Mammary epithelial cell (primary cell): ENCODE measurements at places on chromosomes 16 and 17. TPM values are rescaled to one million over a fixed set of nuclear protein-coding genes. Genes with fewer than 3 reads are reported as not detected.

KRTAP2-3 gene
- polyA plus RNA-seq, result 4.5 TPM

MBTPS1 gene
- 48.8 TPM for polyA plus RNA-seq

GRCh38 chr17:50013079-50013478 lies 18.1 kb upstream of the DLX3 start:
- no peak for DNase-seq

DNA sequence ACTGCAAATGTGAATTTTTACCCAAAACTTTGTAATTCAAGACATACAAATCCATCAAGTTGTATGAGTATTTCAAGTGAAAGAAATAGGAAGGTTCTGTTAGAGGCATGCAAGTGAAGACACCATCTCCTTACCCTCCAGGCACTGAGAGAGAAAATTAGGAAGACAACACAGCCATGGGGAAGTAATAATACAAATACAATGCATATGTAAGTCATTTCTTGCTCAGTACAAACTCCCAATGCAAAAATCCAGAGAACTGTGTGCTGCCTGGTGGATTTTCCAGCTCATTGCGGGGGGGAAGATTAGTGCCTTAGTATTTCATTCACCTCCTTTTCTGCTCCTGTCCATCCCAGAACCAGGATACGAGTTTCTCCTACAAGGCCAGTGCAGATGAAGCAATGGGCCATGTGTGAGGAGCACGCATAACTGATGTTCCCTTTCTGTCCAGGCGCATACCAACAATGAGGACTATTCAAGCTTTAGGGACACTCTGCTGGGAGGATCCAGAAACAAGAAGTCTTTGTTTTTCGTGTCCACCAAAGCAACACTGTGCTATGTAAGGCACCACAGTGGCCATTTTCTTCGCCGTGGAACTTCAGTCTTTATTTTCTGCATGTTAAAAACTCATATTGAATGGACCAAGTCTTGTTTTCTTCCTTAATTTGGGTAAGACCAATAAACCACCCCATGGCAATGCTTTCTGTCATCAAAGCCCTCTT lies 143.7 kb upstream of the RCVRN start:
- no peak for DNase-seq

GRCh38 chr16:67184453-67184994 lies 761 bp upstream of the MATCAP1 start:
- DNase-seq, result no peak

TBC1D28 gene
- not detected for polyA plus RNA-seq

DNA sequence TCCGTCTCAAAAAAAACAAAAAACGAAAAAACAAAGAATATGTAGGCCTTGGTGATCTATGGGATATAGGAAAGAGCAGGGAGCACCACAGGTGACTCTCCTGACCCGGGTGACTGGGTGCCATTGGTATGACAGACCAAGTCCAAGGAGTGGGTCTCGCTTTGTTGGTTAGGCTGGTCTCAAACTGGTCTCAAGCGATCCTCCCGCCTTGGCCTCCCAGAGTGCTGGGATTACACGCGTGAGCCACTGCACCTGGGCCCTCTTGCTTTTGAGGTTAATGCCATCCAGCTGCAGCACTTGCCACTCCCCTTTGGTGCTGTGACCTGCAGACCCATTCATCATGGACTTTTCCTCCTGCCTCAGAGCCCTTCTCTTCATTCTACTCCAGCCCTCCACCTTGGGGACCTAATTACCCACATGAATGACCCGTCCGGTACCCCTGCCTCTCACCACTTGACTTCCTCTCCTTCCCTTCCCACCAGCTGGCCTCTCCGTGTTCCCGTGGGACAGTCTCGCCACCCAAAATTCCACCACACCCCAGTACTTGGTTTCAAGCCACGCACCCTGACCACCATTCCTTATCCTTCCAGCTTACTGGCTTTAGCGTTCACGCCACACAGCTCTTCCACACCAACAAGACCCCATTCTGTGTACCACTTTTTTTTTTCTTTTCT lies 3.2 kb upstream of the UBE2G1 start:
- DNase-seq, result no peak
